Tibial nerve (tissue), 4 donors: ENCODE measurements at places on chromosomes 11 and 22.

DNA sequence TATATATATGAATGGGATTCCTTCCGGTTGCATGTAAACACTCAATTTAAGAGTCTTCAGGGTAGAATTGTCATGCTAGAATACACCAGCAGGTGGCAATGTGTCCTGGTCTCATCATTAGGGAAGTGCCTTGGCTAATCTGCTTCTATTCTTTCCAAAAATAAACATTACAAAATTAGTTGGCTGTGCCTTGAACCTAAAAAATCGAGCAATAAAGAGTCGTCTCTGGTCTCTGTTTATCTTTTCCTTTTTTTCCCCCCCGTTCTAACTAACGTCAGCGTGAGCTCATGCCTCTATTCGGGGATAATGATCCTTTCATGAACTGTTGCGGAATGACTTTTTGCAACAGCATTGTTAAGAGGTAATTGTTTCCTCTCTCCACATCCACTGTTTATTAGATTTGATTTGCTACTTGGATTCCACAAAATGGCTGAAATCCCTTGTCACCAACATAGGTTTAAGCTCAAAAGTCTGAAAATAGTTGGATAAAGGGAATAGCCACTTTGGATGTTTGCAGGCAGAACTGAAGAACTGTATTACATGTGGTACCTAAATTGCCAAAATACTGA is 1.2 kb upstream of the ARHGEF12 start:
- DNase-seq: peak; percentile 35

- DNase-seq: no peak
These were observed 134.6 kb upstream of the TEAD1 start for GRCh38 chr11:12539572-12539971.

- no peak for DNase-seq
These were observed 14.1 kb downstream of the PPP6R2 start for GRCh38 chr22:50357222-50357621.

DNA sequence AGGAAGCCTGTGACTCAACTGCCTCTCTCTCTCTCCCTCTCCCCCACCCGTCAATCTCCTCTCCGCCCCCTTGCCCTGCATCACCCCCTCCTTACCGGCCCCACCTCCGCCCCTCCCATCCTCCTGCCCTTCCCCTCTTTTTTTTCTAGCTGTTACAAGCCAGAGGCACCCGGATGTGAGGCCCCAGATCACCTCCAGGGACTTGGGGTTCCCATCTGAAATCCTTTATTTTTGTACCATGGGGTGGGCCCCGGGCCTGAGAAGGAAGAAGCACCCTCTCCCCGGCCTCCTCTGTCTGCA is 10.8 kb downstream of the KCTD17 start:
- no peak for DNase-seq

- DNase-seq: no peak
These were observed 12.9 kb downstream of the TMEM132A start for GRCh38 chr11:60937144-60937527.

GRCh38 chr11:133776671-133777367 is 68.5 kb downstream of the SPATA19 start:
- no peak for DNase-seq

- DNase-seq: no peak
These were observed 148.8 kb downstream of the DBX1 start for GRCh38 chr11:20011307-20011951.

- no peak for DNase-seq
These were observed 75.1 kb downstream of the RAB38 start for GRCh38 chr11:88100151-88100550.

GRCh38 chr11:46367244-46367915 is 14.1 kb upstream of the MDK start:
- peak; percentile 67 for DNase-seq

DNA sequence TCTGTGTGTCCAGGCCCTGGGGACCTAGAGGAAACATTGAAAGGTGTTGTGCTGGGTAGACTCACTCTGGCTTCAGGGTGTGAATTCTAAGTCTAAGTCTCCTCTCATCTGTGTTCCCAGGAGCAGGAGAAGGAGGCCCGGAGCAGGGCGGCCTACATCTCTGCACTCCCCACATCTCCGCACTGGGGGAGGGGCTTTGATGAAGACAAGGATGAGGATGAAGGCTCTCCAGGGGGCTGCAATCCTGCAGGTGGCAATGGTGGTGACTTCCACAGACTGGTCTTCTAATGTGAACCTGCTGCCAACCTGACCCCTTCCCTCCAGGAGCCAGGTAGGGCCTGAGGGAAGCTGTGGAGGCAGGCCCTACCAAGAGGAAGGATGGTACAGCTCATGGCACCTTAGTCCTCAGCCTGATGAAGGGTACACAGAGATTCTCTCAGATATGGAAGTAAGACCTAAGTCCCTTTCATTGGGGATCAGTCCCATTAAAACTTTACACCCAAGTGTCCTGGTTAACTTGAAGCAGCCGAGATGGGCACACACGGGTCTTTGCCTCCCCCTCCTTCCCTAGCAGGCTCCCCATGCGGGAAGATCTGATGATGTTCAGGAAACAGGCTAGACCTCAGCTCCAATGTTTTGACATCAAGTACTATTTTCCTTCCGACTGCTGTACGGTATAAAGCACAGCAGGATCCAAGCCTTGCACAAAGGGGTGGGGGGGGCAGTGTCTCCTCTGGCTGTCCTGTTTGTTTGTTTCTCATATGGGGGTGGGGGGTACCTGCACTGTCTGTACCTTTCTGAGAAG is 25.0 kb downstream of the USP35 start:
- no peak for DNase-seq

GRCh38 chr11:76560219-76560618 is 110.3 kb downstream of the LRRC32 start:
- DNase-seq: no peak

DNA sequence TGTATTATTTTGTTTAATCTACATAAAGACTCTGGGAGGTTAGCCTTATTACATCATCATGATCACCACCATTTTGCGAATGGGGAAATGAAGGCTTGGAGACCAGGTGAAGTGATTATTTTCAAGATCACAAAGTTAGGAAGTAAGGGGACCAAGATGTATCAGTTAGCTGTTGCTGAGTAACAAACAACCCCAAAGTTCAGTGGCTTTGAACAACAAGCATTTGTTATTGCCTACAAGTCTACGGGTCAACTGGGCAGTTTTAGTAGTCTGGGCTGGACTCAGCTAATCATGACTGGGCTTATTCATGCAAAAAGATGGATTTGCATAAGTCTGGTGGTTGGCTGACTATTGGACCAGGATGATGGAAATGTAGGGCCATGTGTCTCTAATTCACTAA is 389.2 kb downstream of the MIAT start:
- DNase-seq: no peak
